ENCODE measurements at places on chromosomes 16 and 17. TPM values are rescaled to one million over a fixed set of nuclear protein-coding genes. Genes with fewer than 3 reads are reported as not detected.

The ARL5C gene
- not detected for total RNA-seq

The ENPP7 gene
- total RNA-seq, result not detected

The KRTAP3-1 gene
- total RNA-seq, result not detected

DNA sequence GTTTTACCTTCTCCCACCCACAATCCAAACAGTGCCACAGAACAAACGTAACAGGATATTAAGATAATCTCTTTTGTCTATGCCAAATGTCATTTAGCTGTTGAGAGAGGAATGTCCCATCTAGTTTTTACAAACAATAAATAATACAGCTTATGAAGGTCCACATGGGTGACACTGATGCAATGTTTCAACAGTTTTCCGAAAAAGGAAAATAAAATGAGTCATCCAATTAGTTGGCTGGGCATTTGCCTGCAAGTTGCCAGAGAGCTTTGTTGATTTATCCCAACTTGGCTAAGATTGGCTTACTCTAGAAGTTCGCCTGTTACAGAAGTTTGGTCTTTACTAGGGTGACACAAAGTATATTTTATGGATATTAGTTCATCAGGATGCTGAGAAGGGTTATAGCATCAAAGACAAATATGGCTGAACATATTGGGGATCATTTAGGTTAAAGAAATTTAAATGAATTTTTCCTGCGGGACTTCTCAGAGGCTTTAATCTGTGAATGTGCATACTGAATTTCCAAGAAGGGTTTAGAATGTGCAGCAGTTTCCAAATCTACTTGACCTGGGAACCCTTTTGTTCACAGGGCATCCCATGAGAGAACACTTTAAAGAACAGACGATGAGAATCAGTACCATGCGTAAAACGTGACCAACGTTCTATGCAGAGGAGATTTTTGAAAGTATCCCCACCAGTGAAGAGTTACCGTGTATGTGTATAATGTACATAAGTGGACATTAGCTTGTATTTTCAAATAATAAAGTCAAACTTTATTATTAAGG is 73.1 kb downstream of the CDH13 start:
- DNase-seq, result no peak

- DNase-seq, result peak; percentile 94
Observed at GRCh38 chr16:66152823-66153393, 213.6 kb upstream of the CDH5 start.

GRCh38 chr16:84323606-84324005 is 28.9 kb downstream of the WFDC1 start:
- no peak for DNase-seq

GRCh38 chr17:80596760-80597608 is 52.3 kb downstream of the RPTOR start:
- DNase-seq, result no peak
